ENCODE measurements at places on chromosomes 13 and 19. TPM values are rescaled to one million over a fixed set of nuclear protein-coding genes. Genes with fewer than 3 reads are reported as not detected.

- no peaks in the 10 kb centered on the region for H3K36me3 ChIP-seq
- DNase-seq: no peak
- H3K4me3 ChIP-seq: no peak overlapping the region
- no peak overlapping the region for H3K27ac ChIP-seq
Observed at GRCh38 chr19:20367811-20368294, 197.7 kb downstream of the ZNF737 start.

DNA sequence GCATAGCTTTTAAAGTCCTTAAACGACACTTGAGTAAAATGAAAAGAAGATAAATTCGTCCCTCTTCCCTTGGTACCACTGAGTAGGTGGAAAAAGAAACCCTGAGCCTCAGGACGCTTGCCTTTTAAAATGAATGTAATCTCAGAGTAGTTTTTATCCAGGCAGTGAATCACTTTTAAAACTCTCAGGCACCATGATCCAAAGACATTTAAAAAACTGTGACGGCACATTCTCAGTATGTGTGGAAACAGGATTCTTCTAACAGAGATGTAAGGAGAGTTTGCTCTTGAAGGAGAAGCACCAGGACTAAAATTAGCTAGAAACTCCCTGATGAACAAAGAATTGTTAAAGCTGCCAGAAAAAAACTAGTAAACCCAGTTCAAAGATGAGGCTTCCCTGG, 105.7 kb upstream of the SLC15A1 start:
- DNase-seq: no peak
- H3K27me3 ChIP-seq: no peaks in the 10 kb centered on the region
- peaks cover 87% of the 10 kb centered on the region for H3K36me3 ChIP-seq
- no peak overlapping the region for H3K27ac ChIP-seq
- no peak overlapping the region for H3K4me3 ChIP-seq
- H3K4me1 ChIP-seq: peaks cover 18% of the 10 kb centered on the region

- H3K36me3 ChIP-seq: peaks cover 48% of the 10 kb centered on the region
- H3K27me3 ChIP-seq: no peaks in the 10 kb centered on the region
- DNase-seq: peak; percentile 43
- peak overlapping the region; percentile 86 for H3K27ac ChIP-seq
- peak overlapping the region; percentile 84 for H3K4me3 ChIP-seq
Observed at GRCh38 chr19:38869160-38869835, 8.8 kb downstream of the RINL start.

Gene GSX1
- total RNA-seq: not detected

GRCh38 chr13:24161010-24161775, 673 bp downstream of the SPATA13 start:
- H3K4me3 ChIP-seq: peak overlapping the region; percentile 82
- peaks cover 23% of the 10 kb centered on the region for H3K4me1 ChIP-seq
- peaks cover 5% of the 10 kb centered on the region for H3K36me3 ChIP-seq
- DNase-seq: peak; percentile 50

DNA sequence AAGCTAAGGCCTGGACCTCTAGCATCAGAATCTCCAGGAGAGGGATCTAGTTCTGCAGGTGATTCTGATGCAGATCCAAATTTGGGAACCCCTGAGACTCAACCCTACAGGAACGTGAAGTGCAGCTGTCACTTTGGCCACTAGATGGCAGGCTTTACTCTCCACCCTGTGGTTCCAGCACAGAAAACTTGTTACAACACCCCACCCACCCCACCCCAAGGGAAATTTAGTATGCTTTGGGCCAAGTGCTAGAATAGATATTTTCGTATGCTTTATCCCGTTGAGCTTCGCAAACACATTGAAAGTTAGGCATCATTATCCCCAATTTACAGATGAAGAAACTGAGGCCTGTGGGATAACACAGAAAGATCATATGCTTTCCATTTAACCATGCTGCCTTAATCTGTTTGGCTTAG, 232.0 kb downstream of the B3GLCT start:
- DNase-seq: peak; percentile 55
- no peak overlapping the region for H3K4me3 ChIP-seq
- no peak overlapping the region for H3K27ac ChIP-seq

- H3K36me3 ChIP-seq: peaks cover 35% of the 10 kb centered on the region
- DNase-seq: no peak
- no peaks in the 10 kb centered on the region for H3K4me1 ChIP-seq
- no peak overlapping the region for H3K27ac ChIP-seq
- H3K4me3 ChIP-seq: no peak overlapping the region
- H3K27me3 ChIP-seq: no peaks in the 10 kb centered on the region
Observed at GRCh38 chr13:52665325-52665724, 12.7 kb downstream of the SUGT1 start.

DNA sequence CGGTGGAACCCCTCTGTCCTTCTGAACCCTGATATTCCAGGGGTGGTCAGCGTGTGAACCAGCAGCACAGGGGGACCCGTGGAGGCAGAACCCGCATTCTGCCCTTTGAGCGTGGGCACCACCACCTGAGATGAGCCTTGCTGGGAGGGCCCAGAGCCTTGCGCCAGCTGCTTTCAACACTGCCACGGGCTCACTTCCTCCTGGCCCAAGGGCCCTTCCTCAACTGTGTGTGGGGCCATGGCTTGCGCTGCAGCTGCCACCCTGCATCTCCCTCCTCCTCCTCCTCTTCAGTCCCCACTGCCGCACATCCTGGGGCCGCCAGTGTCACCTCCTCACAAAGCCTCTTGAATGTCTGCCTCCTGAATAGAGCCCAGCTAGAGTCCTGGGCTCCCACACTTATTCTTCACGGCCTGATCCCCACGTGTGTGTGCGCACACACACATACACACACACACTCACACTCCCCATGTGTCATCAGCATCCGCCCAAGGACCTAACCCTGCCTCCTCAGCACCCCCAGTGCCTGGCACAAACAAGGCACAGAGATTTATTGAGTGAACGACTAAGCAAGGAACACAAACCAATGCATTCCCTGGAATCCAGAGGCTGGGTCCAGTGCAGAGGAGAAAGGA, 26.9 kb upstream of the TMEM160 start:
- peaks cover 10% of the 10 kb centered on the region for H3K4me1 ChIP-seq
- no peak for DNase-seq
- H3K36me3 ChIP-seq: peaks cover 44% of the 10 kb centered on the region
- H3K27me3 ChIP-seq: no peaks in the 10 kb centered on the region
- no peak overlapping the region for H3K4me3 ChIP-seq

GRCh38 chr13:20118268-20119140, 42.3 kb downstream of the GJA3 start:
- H3K4me3 ChIP-seq: peak overlapping the region; percentile 78
- DNase-seq: peak; percentile 51
- peak overlapping the region; percentile 92 for H3K27ac ChIP-seq
- H3K4me1 ChIP-seq: peaks cover 25% of the 10 kb centered on the region
- no peaks in the 10 kb centered on the region for H3K36me3 ChIP-seq

- no peaks in the 10 kb centered on the region for H3K4me1 ChIP-seq
- no peaks in the 10 kb centered on the region for H3K27me3 ChIP-seq
- no peak overlapping the region for H3K27ac ChIP-seq
- no peak overlapping the region for H3K4me3 ChIP-seq
- no peaks in the 10 kb centered on the region for H3K36me3 ChIP-seq
Observed at GRCh38 chr13:22454586-22454985, 726.2 kb upstream of the SGCG start.

- no peak overlapping the region for H3K27ac ChIP-seq
- no peaks in the 10 kb centered on the region for H3K4me1 ChIP-seq
- no peaks in the 10 kb centered on the region for H3K36me3 ChIP-seq
- H3K4me3 ChIP-seq: no peak overlapping the region
- peaks cover 2% of the 10 kb centered on the region for H3K27me3 ChIP-seq
Observed at GRCh38 chr13:76379341-76380105, 506.7 kb downstream of the KCTD12 start.

- H3K27ac ChIP-seq: no peak overlapping the region
- no peak for DNase-seq
- H3K36me3 ChIP-seq: no peaks in the 10 kb centered on the region
- H3K4me1 ChIP-seq: no peaks in the 10 kb centered on the region
- H3K27me3 ChIP-seq: no peaks in the 10 kb centered on the region
Observed at GRCh38 chr13:90533866-90534265, 813.6 kb upstream of the MIR17HG start.

Gene FXYD7
- 5.0 TPM for total RNA-seq

DNA sequence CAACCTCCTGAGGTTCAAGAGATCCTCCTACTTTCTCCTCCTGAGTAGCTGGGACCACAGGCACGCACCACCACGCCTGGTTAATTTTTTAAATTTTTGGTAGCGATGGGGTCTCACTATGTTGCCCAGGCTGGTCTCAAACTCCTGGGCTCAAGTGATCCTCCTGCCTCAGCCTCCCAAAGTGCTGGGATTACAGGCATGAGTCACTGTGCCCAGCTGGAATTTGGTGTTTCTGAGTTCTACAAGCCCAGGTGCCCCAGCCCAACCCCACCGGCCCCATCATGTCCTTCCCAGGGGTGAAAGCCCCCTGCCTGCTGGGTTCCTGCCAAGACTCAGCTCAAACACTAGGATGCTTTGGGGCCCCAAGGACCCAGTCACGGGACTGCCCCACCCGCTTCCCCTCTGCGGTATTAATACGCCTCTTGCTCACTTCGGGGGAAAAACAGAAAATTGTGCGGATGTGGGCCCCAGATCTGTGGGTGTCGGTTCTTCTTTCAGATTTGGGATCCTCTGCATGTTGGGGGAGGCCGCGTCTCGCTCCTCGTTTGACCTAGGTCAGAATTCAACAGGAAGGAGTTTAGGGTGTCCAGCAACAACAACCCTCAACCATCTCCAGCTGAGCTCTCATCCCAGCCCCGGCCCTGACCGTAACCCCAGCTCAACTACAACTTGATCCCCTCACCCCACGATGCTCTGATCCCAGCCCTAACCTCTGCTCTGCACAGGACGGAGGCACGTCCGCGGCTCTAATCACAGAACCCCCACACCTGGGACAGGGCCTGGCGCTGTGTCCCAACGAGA, 3.7 kb upstream of the FCER2 start:
- peaks cover 7% of the 10 kb centered on the region for H3K27me3 ChIP-seq
- H3K4me1 ChIP-seq: peaks cover 32% of the 10 kb centered on the region
- H3K27ac ChIP-seq: peak overlapping the region; percentile 92
- H3K36me3 ChIP-seq: no peaks in the 10 kb centered on the region
- H3K4me3 ChIP-seq: peak overlapping the region; percentile 34

- no peak overlapping the region for H3K27ac ChIP-seq
- H3K36me3 ChIP-seq: no peaks in the 10 kb centered on the region
- H3K27me3 ChIP-seq: no peaks in the 10 kb centered on the region
- no peak overlapping the region for H3K4me3 ChIP-seq
- peaks cover 15% of the 10 kb centered on the region for H3K4me1 ChIP-seq
- no peak for DNase-seq
Observed at GRCh38 chr13:22053053-22053452, 382.2 kb downstream of the FGF9 start.

Gene BSG
- 233 TPM for total RNA-seq

DNA sequence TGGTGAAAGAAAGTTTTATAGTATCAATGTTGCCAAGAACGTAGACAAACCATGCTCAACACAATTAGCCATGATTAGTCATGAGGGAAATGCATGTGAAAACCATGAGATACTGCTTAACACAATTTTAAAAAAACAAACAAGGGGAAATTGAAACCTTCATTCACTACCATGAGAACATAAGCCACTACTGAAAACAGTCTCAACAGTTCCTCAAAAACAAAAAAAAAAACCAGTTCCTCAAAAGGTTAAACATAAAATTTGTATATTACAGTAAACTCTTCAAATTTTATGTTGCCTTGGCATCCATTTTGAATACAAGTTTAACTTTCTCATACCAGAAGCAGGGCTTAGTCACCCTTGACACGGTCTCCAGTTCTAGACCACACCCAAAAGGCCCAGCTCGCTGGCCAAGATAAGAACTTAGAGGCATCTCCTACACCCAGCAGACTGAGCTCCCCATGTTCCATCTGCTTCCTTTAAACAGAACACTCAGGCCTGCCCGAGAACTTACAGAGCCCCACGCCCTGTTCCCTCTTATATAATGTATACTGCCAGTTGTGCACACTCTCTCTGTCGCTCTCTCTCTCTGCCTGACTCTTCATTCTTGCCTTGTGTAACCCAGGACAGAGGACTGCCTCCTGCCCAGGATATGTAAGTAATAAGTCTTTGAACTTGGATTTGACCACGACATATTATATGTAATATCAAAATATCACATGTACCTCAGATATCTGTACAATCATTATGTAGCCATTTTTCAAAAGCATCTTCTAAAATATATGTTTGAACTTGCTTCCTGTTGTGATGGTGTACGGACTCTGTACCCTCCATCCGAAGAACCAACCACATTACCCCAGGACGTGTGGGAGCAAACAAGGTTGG, 67.4 kb downstream of the STK24 start:
- DNase-seq: peak; percentile 44
- peaks cover 39% of the 10 kb centered on the region for H3K36me3 ChIP-seq
- H3K27me3 ChIP-seq: no peaks in the 10 kb centered on the region
- peak overlapping the region; percentile 78 for H3K27ac ChIP-seq
- peaks cover 92% of the 10 kb centered on the region for H3K4me1 ChIP-seq

- H3K36me3 ChIP-seq: no peaks in the 10 kb centered on the region
- no peak overlapping the region for H3K27ac ChIP-seq
- no peaks in the 10 kb centered on the region for H3K4me1 ChIP-seq
- no peak overlapping the region for H3K4me3 ChIP-seq
- DNase-seq: no peak
Observed at GRCh38 chr13:39370048-39370447, 232.9 kb downstream of the LHFPL6 start.

- H3K4me3 ChIP-seq: no peak overlapping the region
- no peaks in the 10 kb centered on the region for H3K27me3 ChIP-seq
- no peak overlapping the region for H3K27ac ChIP-seq
- DNase-seq: no peak
Observed at GRCh38 chr13:40200273-40200978, 466.0 kb downstream of the FOXO1 start.

DNA sequence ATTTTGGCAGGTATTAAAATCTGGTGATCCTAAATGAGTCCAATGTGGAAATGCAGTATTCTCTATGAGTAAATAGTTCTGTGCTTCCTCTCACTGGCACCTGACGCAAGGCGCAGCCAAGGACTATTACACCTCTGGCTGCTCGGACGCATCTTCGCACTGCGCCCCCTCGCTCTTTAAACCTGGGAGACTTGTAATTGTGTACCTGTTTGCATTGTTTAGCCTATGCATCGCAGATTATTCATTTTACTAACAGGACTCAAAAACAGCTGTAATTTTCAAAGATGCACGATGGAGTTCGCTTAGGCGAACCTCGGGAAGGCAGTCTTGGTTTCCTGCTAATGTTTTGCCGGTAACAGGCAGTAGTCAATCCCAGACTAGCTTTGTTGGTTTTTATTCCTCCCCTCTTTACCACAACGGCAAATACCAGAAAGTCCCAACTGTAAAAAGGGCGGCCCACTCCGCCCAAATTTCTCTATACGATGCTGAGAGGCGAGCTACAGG, 113.2 kb downstream of the KCNRG start:
- H3K27me3 ChIP-seq: peaks cover 51% of the 10 kb centered on the region
- no peak for DNase-seq
- H3K36me3 ChIP-seq: peaks cover 14% of the 10 kb centered on the region
- H3K4me3 ChIP-seq: peak overlapping the region; percentile 6
- H3K4me1 ChIP-seq: peaks cover 59% of the 10 kb centered on the region
- peak overlapping the region; percentile 84 for H3K27ac ChIP-seq

GRCh38 chr19:52691737-52692136, 43.1 kb downstream of the ZNF611 start:
- H3K4me1 ChIP-seq: peaks cover 31% of the 10 kb centered on the region
- H3K4me3 ChIP-seq: peak overlapping the region; percentile 98
- no peaks in the 10 kb centered on the region for H3K27me3 ChIP-seq

- DNase-seq: no peak
- H3K4me1 ChIP-seq: no peaks in the 10 kb centered on the region
- no peaks in the 10 kb centered on the region for H3K36me3 ChIP-seq
- peaks cover 9% of the 10 kb centered on the region for H3K27me3 ChIP-seq
- H3K27ac ChIP-seq: no peak overlapping the region
Observed at GRCh38 chr13:94399812-94400211, 79.7 kb downstream of the DCT start.
